Activated CD8-positive, alpha-beta memory T cell treated with anti-CD3 and anti-CD28 coated beads for 4 hours (primary cell): ENCODE measurements at places on chromosomes 3 and 15.

GRCh38 chr15:63334821-63335220 lies 46.8 kb downstream of the CA12 start:
- no peak for DNase-seq

DNA sequence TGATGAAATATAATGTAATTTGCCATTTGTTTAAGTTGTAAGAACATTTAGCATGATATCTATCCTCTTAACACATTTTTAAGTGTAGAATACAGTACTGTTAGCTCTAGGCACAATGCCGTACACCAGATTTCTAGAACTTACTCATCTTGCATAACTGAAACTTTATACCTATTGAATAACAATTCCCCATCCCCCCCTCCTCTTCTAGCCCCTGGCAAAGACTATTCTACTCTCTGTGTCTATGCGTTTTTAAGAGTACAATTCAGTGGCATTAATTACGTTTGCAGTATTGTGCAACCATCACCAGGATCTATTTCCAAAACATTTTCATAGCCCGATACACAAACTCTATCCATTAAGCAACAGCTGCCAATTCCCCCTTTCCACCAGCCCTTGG lies 261.7 kb downstream of the PLOD2 start:
- DNase-seq, result no peak

GRCh38 chr15:68834346-68834745 lies 13.7 kb upstream of the ANP32A start:
- no peak for DNase-seq

GRCh38 chr3:189862385-189862998 lies 231.3 kb downstream of the TP63 start:
- no peak for DNase-seq

GRCh38 chr3:172816281-172816680 lies 65.8 kb downstream of the ECT2 start:
- DNase-seq, result no peak

DNA sequence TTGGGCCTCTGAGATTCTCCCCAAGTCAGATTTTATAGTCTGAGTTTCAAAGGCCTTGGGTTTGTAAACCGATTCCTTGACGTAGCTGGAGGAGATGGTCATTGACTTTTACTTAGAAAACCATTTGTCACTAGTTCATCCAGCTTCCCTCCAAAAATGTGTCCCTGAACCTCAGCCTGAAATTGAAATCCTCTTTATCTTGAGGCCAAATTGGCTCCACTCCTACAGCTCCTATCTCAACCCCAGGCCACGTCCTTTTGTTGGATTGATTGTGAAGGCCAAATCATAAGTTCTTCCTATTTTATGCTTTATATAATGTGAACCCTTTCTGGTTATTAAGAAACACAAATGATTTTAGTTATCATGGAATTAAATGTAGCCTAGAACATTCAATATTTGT lies 193.9 kb upstream of the SUCLG2 start:
- DNase-seq, result no peak

DNA sequence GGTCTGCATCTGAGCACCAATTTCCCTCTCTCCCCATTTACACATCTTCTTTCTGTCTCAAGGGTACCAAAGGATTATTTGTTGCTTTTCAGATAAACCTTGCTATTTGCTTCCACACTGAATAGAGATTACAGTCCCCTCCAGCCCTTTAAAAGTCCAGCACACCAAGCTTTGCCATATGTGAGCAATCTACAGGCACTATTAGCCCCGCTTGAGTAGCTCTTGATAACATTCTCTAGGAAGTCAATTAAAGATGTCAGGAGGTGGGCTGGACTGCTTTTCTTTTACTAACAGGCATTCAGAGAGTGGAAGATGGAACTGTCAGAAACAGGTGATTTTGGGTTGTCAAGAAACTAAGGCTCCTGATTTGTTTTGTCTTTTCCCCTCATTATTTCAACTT lies 417.0 kb downstream of the ROBO2 start:
- no peak for DNase-seq

- DNase-seq, result no peak
Observed at GRCh38 chr3:62955126-62955525, 79.9 kb upstream of the CADPS start.

- no peak for DNase-seq
Observed at GRCh38 chr3:42934111-42934510, 28.2 kb downstream of the ZNF662 start.

DNA sequence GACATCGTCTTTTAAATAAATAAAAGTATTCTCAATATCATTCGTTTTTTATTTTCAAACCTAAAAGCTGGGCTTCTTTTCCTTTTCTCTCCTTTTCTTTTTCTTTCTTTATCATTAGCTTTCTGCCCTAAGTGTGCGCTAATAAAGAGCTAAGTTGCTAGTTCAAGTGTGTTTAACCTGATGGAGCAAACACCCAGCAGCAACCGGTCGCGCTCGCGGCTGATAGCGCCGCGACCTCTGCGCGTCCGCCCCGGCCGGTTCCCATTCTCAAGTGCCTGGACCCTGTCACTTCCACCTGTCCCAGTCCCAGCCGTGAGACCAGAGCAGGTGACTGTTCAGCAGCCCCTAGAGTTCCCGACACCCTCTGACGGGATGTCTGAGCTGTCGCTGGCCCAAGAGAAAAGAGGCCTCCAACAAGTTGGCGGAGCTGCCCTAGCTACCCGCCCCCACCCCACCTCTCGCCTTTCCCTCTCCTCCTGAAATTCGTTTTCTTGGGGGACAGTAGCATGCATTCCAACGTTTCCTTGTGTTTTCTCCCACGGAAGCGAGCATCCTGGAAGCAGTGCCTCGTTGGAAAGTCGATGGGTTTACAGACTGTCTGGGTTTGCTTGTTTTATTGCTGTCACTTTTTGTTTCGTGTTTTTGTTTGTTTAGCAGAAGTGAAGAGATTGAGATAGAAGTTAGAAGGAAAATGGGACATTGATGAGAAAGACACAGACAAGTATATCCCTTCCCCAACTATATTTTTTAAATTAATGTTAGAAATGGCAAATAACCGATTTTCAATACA lies 3.1 kb upstream of the MECOM start:
- no peak for DNase-seq

- no peak for DNase-seq
Observed at GRCh38 chr3:117632191-117632590, 922.6 kb downstream of the TUSC7 start.

GRCh38 chr3:198080521-198081384 lies 120.7 kb downstream of the LMLN start:
- DNase-seq, result peak; percentile 31
